ENCODE measurements at places on chromosomes 13 and 19.

GRCh38 chr19:12838182-12838885 lies at the start of gene MAST1:
Gene MAST1, plus strand, starts transcription at chr19:12838515. Its CDS starts 58 bp downstream, at chr19:12838573.
- DNase-seq: peak; percentile 84

DNA sequence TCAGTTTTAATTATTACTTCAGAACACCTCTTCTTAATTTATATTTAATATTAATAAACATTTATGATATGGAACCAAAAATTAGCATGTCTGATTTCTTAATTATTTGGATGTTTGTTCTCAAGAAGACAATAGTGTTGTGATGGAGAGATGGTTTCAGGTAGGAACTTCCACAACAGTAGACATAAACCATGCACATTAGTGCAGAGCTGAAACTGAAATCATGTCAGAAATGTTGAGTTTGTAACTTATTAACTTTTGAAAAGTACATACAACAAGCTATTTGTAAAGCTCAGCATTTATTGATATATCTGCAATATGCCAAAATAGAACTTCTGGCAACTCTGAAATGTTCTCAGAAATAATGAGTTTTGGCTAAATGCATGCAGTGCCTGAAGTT lies 11.8 kb upstream of the EDNRB start:
- no peak for DNase-seq

DNA sequence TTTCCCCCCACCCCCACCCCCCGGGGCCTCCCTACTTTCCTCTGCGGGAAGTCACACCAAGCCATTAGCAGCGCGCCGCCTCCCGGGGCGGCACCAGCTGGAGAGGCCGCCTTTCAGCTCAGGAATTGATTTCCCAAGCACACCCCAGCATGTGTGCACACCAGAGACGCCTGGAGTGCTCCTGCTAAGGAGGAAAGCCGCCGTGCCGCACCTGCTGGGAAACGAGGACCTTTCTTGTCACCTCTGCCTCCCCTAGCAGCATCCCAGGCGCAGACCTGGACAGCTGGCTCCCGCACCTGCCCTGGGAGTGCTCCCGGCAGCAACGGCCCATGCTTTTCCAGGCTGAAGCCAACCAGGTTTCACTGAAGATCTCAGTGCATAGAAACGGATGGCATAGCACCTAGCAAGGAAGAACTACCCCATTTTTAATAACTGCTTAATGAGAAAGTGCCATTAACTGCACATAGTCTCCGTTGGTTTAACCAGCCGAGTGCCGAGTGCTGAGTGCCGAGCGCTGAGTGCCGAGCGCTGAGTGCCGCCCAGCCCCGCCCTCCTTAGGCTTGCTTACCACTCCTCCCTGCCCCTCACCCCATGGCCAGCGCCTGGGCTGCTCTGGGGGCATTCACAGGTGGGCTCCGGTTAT lies 165.0 kb downstream of the USP12 start:
- DNase-seq: peak; percentile 44

DNA sequence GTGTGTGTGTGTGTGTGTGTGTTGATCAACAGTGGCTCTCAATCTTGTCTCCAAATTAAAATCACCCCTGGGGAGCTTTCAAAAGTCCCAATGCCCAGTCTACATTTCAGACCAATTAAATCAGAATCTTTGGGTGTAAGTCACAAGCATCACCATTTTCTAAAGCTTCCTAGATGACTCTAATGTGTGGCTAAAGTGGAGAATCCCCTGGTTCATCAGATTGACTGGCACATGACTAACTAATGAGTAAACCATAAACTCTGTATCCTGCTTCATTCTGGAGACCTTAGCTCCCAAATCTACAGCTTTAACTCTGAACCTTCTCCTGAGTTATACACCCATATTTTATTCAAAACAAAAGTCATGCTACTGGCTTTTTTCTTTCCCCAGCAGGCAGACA lies 131.3 kb downstream of the SUCLA2 start:
- no peak for DNase-seq

GRCh38 chr13:48656608-48657007 lies 2.9 kb downstream of the CYSLTR2 start:
- no peak for DNase-seq

DNA sequence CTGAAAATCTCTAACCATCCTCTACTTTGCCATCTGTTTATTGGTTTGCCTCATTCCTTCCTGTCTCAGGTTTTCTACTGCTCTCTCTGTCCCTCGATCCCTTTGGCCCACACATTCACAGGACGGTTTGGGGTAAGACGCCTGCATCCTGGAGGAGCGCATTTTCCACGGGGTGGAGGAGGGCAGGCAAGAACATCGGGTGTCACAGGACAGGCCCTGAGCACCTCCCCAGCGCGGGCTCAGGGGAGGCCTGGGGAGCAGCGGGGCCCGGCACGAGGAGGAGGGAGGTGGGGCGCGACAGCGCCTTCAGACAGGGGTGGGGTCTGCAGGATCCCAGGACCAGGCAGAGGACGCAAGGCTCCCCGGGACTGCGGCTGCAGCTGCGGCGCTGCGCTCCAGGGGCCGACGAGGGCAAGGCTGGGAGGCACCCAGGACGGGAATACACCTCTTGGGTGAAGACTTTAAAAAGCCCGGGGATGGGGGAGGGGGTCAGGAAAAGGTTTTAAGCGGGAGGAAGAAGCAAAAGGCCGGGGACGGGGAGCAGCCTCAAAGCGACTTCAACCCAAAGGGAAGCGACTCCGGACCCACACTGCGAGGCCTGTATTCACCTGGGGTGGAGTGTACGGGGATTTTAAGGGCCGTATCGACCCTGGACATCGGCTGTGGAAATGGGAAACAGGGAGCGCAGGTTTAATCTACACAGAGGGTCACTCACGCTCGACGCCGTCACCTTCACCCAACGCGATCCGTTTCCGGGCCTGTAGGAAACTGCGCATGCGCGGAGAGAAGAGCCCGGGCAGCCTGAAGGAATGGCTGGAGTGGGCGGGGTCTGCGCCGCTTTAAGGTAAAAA lies at the start of gene ZNF415:
Gene ZNF415, minus strand, starts transcription at position 770 of the 851 bp plus-strand sequence. CDS start 10,234 bp downstream, outside the sequence.
- DNase-seq: peak; percentile 91

- DNase-seq: no peak
These were observed 2.8 kb downstream of the TNFSF13B start for GRCh38 chr13:108272333-108272732.

DNA sequence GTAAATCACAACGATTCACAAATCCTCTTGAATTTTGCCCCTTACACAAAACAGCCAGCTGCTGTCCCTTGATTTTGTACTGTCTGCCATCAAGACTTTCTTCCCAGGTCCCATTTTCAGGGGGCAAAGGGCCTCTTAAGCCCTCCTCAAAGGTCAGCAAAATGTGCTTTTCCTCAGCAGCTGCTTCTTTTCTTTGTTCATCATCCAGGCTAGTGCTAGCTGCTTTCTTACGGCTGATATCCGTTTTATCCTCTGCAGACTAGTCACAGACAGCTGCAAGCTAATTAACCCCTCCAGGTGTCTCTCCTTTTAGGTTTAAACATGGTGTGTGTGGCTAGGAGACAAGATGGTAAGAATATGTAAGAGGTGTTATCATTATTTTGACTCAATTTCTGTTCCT lies 90.9 kb downstream of the NALCN start:
- DNase-seq: no peak

DNA sequence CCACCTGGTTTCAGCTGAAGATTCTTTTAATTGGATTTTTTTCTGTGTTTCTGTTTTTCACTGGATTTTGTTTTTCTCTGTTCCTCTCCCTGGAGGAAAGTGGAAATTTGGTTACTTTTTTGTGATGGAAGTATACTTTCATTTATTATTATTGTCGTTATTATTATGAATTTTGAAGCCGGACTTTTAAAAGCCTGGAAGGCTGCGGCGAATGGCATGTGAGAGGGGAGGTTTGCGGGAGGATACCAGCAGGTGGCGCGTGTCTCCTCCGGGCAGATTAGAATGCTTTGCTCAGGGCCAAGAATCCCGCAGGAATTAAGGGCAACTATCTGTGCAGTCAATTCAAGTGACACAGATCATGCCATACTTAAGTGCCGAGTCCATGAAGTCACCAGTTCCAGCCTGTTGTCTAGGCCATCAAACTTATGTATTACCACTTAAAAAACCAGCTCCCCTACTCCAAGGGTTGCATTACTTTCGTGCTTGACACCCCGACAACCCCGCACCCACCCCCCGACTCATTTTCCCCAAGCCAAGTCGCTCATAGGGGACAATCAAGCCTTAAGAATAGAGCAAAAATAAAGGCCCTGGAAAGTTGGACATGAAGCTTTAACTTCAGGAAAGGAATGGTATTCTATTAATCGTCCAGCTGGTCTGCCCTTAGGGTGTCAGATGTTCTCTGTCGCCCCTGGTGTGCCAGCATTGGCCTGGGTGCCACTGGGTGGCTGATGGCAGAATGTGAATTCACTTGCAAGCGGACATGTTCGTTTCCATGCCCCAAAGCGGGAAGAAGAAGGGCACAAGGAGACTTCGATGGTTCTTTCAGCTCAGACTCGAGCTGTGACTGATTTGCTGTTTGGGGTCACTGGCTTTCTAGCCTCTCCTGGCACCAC lies 1.3 kb upstream of the LRCH1 start:
- DNase-seq: peak; percentile 65

- no peak for DNase-seq
These were observed 7.3 kb upstream of the MEDAG start for GRCh38 chr13:30898678-30899241.

DNA sequence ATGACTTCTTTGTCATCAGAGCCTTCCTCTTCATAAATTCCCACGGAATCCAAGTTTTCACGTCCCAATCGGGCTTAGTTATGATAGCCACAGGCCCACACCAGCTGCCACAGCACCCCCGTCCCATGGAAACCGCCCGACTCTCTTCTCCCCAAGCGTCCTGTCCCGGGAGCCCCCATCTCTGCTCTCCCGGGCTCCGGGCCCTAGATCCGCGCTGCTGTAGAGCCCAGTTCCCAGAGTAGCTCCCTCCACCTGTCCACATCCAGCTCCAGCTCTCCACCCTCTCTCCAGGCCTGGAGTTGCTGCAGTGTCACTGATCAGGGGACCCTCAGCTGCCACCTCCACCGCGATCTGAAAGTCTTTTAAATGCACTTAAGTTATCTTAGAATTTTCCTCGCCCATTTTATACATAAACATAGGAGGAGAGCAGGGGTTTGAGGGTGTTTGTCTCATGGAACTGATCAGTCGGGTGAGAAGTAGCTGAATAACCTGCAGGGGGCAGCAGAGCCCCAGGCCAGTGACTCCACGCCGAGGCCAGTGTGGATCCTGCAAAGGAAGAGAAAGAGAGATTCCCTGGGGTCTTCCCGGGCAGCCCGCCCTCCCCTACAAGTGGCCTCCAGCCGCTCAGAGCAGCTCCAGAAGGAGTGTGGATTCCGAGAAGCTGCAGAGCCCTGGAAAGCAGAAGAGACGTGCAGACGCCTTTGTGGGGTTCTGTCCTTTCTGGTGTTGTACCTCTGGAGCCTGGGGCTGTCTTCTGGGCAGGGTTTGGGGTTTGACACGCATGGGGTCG lies 1.1 kb upstream of the ZNF763 start:
- DNase-seq: peak; percentile 70

- no peak for DNase-seq
These were observed 86.9 kb downstream of the DOCK9 start for GRCh38 chr13:98890925-98891324.

DNA sequence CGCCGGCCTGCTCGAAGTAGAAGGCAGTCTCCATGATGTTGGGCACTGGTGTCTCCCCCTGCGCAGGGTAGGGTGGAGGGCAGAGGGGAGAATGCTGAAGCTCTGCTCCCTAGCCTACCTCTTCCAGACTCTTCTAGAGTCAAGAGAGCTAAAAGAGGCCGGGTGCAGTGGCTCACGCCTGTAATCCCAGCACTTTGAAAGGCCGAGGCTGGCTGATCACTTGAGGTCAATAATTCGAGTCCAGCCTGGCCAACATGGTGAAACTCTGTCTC lies 10.2 kb downstream of the RSPH6A start:
- no peak for DNase-seq

DNA sequence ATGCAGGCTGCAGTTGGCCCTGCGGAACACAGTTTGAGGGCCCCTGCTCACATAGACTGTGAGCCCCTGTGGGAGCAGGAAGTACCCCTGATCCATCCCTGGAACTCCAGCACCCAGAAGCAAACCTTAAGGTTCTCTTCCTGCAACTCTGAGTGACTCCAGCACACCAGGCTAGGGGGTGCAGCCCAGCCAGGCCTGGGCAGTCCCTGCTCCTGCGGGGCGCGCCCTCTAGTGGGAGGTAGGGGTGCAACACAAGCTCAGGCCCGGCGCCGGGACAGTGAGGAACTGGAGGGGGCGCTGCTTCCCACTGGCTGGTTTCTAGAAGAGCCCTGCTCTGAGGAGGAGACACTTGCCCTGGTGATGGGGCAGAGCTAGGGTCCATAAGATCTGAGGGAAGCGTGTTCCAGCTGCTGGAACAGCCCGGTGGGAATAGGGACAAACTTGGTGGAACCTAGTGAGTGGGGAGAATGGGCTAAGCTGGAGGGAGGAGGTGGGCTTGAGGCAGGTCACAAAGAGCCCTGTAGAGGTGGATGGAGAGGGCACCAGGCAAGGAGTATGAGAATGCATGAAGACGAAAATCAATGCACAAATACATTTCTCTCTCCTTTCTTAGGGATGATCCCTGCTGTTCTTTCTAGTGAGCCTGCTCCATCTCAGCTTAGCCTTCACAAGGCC lies 5.0 kb downstream of the ZSCAN5A start:
- DNase-seq: peak; percentile 40

- DNase-seq: no peak
These were observed 1272.1 kb upstream of the PCDH20 start for GRCh38 chr13:62687732-62688131.

GRCh38 chr13:79405501-79405830 lies 589 bp downstream of the RBM26 start:
- no peak for DNase-seq

DNA sequence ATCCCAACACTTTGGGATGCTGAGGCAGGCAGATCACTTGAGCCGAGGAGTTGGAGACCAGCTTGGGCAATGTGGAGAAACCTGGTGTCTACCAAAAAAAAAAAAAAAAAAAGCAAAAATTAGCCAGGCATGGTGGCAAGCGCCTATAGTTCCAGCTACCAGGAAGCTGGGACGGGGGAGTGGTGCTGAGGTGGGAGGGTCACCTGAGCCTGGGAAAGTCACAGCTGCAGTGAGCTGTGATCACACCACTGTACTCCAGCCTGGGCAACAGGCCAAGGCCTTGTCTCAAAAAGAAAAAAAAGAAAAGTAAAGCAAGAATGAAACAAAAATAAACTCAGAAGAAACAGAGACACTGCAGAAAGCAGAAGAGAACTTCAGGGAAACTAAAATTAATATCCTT lies 31.6 kb downstream of the MTRF1 start:
- DNase-seq: peak; percentile 95
